Renal pelvis (tissue), 12 donors: ENCODE measurements at places on chromosomes 4 and X. TPM values are rescaled to one million over a fixed set of nuclear protein-coding genes. Genes with fewer than 3 reads are reported as not detected.

DNA sequence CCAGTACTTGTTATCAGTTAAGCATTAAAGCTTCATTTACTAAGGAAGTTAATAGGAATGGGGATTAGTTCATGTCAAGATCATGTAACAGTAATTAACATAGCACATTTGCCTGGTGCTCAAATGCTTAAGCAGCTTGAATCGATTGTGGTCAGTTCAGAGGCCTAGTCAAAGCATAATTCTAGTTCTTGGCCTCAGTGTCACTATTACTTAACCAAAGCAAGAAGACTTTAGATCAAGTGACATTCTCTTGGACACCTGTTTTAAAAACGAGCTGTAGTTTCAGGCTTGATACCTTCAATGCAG lies 115.2 kb upstream of the BMPR1B start:
- DNase-seq = no peak

The MAGEB17 gene
- 0.53 TPM for polyA plus RNA-seq

The WDR17 gene
- 15.2 TPM for polyA plus RNA-seq

GRCh38 chr4:183909801-183910200 lies 4.7 kb downstream of the STOX2 start:
- DNase-seq = peak; percentile 24

DNA sequence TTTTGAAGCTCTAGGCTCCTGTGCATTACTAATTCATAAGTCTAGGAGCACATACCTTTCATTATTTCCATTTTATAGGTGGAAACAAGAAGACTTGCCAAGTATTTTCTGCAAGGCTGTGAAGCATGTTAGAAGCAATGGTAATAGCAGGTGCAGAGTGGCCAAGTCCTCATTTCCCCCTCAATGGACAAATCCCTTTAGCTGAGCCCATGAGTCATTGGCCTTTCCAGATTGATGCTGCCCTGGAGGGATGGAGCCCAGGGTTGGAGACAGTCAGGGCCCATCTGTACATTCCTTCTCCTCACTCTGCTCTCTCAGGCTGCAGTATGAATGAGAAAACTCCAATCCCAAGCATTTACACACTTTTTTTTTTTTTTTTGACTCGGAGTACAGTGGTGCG lies 6.6 kb downstream of the MGST2 start:
- no peak for DNase-seq

DNA sequence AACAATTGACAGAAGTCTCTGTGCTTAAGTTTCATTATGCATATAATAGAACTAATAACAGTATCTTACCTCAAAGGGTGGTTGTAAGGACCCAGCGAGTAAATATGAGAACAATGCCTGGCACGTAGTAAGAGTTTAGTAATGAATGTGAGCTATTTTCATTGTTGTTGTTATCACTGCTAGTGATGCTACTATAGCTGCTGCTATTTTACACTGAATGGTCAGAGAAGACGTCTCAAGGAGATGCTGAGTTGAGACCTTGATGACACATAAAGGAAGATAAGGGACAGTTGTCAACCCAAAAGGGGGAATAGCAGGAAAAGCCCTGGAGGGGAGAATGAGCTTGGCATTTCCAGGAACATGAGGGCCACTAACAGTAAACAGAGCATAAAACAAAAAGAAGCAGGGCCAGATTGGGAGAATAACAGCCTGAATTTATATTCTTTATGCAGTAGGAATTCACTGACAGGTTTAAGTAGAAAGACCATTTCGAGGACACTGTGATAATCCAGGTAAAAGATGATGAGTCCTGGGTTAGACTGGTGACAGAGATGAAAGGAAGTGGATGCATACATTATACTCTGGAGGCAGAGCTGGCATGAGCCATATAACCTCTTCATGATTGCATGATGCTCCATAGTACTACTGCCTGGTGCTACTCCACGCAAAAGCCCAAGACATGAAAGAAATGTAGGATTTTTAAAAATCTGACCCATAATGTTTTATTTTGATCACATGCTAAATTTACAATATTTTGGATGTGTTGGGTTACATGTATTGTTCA lies 23.1 kb downstream of the ATP8A1 start:
- DNase-seq = no peak

The GAGE1 gene
- polyA plus RNA-seq = not detected

DNA sequence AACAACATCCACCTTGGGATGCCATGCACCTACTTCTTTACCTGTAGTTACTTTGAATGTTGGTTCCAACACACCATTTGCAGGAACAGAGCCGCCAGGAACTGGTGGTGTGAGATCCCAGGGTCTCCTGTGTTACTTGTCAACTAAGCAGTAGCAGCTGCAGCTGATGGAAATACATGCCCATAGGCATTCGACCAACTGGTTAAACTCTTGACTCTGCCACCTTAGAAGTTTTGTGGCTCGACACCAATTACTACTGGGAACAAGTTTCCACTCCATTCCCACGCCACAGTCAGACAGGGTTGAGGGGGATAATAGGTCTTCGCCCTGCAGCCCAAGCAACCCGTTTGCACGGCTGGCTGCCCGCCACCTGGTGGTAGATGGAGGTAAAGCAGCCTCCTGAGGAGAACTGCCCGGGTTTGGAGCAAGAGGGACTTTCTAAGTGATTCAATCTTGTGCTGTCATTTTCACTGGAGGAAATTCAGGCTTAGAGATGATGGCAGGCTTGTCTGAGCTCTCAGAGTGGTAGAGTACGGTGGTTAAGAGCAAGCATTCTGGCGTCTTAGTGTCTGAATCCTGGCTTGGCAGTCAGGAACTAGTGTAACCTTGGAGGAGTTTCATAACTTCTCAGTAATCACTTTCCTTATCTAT lies 119.1 kb upstream of the TRIM2 start:
- peak; percentile 51 for DNase-seq

GRCh38 chrX:103175944-103176753 lies 38.8 kb upstream of the BEX4 start:
- peak; percentile 36 for DNase-seq

- no peak for DNase-seq
These were observed 310.5 kb upstream of the DDX53 start for GRCh38 chrX:22689290-22689689.

DNA sequence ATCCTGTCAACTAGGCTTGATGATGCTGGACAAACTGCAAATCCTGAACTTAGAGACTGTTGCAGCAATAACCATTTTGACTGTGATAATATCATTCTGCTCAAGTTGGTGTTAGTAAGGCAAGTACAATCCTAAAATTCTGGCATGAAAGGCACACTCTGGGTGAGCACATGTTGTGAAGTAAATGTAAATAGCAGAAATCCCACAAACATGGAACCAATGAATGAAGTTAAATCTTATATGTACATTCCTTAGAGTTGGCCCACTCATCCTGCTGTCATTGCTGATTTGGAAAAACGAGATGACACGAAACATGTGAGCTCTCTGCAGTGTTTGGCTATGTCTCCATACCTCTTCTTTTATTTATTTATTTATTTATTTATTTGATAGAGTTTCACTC lies 21.0 kb downstream of the RBM47 start:
- no peak for DNase-seq

The FAM3A gene
- 39.4 TPM for polyA plus RNA-seq

DNA sequence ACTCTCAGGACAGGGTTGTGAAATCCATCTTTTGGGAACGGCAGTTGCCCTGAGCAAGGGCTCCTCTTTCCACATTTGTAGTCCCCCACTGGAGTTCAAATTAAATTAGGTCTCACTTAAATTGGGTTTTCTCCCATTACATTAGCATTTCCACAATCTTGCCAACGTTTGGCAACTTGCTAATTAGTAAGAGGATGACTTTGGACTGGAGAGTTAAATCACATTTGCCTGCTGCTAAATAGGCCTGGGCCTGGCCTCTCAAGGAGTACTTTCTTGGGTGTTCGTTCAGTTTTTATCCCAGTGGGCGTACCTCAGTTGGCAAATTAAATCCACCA lies 33.8 kb downstream of the TNIP3 start:
- no peak for DNase-seq

GRCh38 chrX:10897768-10898167 lies 213.4 kb upstream of the HCCS start:
- DNase-seq = no peak

The CSAG1 gene
- not detected for polyA plus RNA-seq
